Activated naive CD4-positive, alpha-beta T cell treated with Interleukin-2 at 50 U/mL for 16 hours (primary cell): ENCODE measurements at places on chromosomes 1 and 21.
A peak's percentile ranks its signal among the peaks of the same experiment; 100 is the strongest.

DNA sequence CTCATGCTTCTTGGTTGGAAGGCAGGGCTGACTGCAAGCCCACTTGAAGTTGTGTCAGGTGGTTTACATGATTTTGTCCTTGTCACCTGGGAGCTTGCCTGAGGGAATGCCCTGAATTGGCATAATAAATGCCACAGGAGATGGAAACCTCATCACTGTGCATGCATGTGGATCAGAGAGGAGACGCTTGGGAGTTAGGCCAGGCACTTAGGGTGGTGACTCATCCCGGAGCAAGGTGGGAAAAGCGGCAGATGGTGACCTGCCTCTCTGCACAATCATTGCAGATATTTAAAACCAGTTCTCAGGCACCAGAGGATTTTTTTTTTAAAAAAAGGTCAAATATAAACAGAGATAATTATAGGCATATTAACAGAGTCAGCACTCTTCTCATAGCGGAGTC lies 202.2 kb upstream of the KIAA0040 start:
- DNase-seq, result no peak

- DNase-seq, result no peak
These were observed 34.1 kb downstream of the BMP8A start for GRCh38 chr1:39525366-39526165.

GRCh38 chr1:221200464-221200863 lies 321.2 kb downstream of the HLX start:
- no peak for DNase-seq

- no peak for DNase-seq
These were observed 131.1 kb upstream of the WNT4 start for GRCh38 chr1:22273686-22274681.

DNA sequence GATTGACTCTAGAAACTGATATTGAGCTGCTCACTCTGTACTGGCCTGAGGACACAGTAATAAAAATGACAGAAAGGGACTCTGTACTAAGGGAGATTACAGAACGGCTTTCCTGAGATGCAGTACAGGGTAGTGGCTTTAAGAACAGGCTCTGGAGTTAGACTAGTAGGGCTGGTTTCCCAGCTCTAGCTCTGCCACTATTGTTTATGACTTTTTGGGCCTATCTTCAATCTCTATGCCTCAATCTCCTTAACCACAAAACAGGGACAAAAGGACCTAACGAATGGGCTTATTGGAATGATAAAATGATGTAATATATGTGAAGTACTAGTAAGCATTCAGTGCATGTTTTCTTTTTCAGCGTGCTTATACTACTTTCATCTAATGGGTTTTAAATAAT lies 1.4 kb downstream of the DEPDC1 start:
- no peak for DNase-seq

DNA sequence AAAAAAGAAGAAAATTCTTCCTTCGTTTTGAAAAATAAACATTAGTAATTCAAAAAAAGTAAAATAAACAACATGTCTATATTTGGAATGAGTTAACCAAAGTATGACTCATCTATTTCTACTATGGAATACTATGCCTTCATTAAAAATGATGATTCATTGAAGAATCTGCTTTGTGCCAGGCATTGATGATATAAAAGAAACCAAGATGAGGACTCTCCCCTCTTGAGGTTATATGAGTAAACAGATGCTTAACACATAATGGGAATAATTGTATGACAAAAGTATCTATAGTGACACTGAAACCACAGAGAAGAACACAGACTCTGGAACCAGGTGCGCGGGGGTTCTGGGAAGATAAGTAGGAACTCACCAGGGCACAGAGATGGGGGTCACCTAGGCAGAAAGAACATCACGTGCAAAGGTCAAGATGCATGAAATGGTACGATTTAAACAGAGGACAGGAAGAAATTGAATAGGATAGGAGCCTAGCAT lies 18.8 kb downstream of the ELF3 start:
- no peak for DNase-seq

- DNase-seq, result no peak
These were observed 114.8 kb downstream of the PRDM16 start for GRCh38 chr1:3183813-3184212.

DNA sequence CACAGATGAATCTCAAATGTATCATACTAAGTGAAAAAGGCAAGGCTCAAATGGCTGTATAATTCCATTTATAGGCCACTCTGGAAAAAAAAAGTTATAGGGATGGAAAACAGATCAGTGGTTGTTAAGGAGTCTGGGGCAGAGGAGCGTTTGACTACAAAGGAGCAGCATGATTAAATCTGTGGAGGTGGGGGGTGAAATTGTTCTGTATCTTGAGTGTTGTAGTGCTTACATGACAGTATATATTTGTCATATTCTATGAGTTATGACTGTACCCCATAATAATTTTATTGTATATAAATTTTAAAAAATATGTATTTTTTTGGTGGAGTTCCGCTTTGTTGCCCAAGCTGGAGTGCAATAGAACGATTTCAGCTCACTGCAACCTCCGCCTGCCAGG lies 10.3 kb downstream of the TAF12 start:
- DNase-seq, result no peak

GRCh38 chr1:178541379-178541778 lies 28.5 kb downstream of the TEX35 start:
- no peak for DNase-seq

- DNase-seq, result no peak
These were observed 454.8 kb downstream of the KIF26B start for GRCh38 chr1:245609354-245610150.

DNA sequence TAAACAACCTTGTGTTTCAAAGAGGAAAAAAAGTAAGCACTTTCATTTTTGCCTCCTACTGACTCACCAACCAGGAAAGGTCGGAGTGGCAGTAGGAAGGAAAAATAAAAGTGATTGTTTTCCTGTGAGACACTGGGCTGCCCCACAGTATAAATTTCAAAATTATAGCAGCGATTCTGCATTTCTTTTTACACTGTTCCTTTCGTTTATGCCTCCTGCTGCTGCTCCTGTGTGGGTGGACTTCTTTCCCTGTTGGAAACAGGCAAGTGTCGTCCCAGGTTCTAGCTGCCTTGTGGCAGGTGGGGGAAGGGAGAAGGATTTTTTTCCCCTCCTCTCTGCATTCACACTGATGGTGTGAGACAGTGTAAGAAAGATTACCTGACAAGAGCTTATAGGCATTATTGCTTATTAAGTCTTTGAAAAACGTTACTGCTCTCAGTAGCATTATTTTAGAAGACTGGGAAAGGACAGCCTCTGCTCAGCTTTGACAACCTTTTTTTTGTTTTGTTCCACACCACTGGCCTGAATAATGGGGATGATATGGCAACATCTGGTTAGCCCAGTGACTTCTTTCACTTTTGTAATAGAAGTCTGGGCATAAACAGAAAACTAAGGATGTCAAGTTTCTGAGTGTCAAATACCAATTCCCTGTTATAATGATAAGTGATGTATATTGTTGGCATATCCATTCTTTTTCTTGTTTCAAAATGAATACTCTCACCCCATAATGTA lies 77.9 kb downstream of the NEK7 start:
- DNase-seq, result no peak

DNA sequence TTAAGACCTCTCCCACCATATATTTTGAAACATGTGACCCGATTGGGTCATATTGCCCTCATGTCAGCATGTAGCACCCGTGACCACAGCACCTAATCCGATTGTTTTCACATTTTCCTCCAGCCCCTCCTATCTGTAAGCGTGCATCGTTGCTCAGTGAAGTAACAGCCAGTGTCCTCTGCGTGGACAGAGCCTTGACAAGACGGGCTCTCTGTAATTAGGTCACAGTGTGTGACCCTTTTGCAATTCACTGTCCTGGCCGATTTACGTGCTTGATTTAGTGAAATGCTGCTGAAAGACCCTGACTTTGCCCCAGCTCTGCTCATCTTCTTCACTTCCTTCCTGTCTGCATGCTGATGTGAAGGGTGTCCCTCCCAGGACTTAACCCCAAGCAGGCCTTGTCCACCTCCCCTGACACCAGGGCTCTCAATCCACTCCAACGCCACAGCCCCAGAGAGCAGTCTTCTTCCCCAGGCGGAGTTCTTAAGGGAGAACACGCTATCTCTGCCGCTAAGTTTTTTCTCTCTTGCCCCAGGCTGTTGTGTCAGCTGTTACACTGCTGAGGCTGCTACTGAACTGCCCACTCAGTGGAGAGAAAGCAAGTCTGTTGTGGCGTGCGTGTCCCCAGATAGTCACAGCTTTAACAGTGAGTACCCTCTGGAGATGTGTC lies 19.4 kb downstream of the URB2 start:
- DNase-seq, result no peak

DNA sequence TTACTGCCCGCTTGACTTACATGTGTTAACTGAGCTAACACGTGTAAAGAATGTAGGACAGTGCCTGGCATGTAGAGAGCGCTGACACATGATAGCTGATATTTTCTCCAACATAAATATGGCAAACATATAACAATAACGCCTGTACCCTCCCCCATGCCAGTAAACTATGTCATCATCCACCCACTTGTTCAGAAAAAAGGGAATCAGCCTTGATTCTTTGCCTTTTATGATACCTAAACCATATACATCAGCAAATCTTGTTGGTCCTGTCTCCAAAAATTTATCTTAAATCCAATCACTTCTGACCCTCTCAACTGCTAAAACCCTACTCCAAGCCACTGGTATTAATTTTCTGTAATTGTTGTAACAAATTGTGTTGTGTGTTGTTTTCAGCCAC lies 1.1 kb upstream of the ZNF692 start:
- no peak for DNase-seq

DNA sequence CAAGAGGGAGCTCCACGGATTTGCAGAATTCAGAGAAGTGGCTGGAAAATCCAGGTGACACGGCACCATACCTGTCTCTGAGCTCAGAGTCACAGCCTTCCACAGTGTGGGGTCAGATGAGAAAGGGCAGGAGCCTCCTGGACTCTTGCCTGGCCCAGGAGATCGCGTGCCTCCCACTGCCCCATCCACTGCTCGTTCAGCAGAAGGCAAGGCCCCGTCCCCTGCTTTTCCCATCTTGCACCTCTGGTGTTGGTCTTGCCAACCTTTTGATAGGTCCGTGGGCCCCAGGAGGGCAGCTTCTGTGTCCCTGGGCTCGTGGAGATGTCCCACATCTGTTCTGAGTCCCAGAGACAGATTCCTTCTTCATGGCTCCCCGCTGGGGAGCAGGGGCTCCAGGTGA lies 83.7 kb upstream of the VAMP3 start:
- DNase-seq, result no peak

DNA sequence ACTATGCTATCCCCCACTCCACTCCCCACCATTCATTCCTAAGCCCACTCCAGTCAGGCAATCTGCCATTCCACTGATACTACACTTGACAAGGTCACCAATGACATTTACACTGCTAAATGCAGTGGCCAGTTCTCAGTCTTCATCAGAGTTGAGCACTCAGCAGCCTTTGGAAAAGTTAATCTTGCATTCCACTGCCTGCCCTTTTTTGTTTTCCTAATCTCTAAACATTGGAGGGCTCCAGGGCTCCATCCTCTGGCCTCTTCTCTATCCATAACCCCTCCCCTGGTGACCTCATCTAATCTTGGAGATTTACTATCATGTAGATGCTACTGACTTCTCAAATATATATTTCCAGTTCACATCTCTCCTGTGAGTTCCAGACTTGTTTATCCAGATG lies 70.9 kb upstream of the S1PR1 start:
- no peak for DNase-seq

DNA sequence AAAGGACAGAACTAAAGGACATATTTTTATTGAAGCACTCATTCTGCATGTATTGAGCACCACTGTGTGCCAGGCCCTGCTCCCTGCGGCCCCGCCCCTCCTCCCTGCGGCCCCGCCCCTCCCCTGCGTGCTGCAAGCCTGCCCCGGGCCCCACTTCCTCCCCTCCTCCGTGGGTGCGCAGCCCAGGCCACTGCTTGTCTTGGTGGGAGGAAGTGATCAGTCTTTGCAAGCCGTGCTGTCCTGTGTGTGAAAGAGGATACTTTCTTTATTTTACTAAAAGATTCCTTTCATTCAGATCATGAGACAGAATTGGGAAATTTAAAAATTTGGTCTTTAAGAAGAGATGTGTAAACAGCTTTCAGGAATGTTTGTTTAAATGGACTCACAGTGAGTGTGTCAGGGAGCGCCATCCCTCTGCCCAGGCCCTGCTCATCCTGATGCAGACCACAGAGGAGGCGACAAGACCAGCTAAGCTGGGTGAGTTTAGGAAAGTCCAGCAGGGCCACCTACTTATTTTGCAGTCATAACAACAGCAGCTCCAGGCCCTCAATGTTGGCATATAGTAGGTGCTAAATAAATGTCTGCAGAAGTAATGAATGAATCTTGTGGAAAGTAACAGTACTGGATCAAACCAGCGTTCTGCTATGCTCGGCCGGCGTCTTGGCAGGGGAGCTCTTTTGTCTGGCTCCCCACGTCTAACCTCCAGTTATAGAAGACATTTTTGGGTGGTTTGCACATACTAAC lies 88.3 kb upstream of the SELENON start:
- DNase-seq, result peak; percentile 47

DNA sequence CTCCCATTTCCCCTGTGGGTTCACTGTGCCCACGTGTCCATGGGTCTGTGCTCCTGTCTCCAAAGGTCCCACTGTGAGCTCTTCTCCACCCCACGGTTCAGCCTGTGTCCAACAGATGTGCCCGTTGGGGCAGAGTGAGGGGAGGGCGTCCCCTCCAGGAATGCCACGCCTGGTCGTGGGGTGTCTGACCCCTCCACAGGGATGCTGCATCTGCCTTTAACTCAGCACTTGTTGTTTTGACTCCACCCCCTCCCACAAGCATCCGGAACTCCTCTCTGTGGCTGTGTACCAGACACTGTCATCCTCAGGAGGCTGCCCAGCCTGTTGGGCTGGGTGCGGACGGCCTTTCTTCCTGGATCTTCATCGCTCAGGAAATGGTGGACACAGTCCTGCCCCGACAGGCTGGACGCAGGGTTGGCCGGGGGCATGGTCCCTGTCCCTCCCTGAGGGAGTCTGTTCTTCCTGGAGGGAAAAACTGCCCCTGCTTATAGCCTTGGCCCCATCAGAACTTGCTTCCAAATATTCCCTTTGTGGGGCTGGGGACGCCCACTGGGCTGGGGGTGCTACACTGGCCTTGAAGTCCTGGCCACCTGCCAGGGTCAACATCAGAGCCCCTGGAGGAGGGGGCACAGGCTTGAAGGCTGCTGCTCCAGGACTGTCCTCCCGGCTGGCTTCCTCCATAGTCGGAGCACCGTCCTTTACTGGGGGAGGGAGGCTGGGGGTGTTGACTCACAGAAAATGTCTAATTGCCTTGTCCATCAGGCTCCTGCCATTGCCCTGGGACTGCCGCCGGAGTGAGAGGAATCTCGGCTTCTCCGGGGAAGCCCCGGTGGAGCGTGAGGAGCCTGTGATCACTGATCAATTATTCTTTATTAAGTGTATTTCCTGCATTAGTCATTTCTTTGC lies 182.0 kb upstream of the C1orf174 start:
- no peak for DNase-seq
